Activated CD4-positive, alpha-beta T cell treated with anti-CD3 and anti-CD28 coated beads, Interleukin-2, amount 10 ng/mL, durations not matched to agents 24 days and 14 days (primary cell): ENCODE measurements at places on chromosomes 2 and 18. TPM values are rescaled to one million over a fixed set of nuclear protein-coding genes. Genes with fewer than 3 reads are reported as not detected.

The GCKR gene
- total RNA-seq, result not detected in 2 replicates

The TUBA3E gene
- not detected in 2 replicates for total RNA-seq

The AMER3 gene
- total RNA-seq, result not detected in 2 replicates

DNA sequence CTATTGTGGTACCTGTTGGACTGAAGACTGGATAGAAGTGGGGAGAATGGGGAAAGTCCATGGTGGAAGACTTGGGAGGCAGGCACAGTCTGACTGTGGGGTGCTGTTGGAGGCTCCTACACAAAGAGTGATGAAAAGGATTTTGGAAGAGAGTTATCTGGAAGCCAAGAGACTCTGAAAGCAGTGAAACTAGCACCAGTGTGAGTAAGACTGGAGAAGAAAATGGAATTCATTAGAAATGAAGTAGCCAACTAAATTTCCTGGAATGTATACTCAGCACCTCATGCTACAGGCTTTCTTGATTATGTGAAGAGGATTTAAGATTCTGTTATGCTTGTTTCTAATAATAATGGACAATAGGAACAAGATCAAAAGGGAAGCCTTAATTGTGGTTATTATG, 27.7 kb downstream of the ELP2 start:
- no peak for DNase-seq

- no peak for DNase-seq
Observed at GRCh38 chr18:79549638-79550000, 130.0 kb upstream of the CTDP1 start.

- no peak for DNase-seq
Observed at GRCh38 chr2:23453836-23454460, 69.0 kb downstream of the KLHL29 start.
